NCI-H1105 treated with DMSO at 0.1 percent for 48 hours (cell line): ENCODE measurements at places on chromosomes 7 and 10.
A peak's percentile ranks its signal among the peaks of the same experiment; 100 is the strongest.

DNA sequence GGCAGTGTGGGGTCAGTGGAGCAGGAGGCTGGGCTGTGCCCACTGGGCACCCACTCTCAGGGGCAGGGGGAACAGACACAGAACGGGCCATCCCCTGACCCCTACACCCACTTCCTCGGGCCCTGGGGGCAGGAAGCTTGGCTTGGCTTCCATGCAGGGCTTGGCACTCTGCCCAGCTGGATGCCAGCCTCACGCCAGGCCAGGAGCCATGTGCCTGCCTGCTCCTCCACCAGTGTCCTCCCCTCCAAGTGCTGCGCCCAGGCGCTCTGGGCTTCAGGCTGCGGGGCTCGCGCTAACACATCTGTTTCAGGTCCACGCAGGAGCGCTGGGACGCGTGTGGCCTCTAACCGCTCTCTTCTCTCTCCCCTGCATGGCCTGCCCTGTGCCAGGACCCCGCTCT, 12.7 kb downstream of the LDB3 start:
- DNase-seq, result no peak

DNA sequence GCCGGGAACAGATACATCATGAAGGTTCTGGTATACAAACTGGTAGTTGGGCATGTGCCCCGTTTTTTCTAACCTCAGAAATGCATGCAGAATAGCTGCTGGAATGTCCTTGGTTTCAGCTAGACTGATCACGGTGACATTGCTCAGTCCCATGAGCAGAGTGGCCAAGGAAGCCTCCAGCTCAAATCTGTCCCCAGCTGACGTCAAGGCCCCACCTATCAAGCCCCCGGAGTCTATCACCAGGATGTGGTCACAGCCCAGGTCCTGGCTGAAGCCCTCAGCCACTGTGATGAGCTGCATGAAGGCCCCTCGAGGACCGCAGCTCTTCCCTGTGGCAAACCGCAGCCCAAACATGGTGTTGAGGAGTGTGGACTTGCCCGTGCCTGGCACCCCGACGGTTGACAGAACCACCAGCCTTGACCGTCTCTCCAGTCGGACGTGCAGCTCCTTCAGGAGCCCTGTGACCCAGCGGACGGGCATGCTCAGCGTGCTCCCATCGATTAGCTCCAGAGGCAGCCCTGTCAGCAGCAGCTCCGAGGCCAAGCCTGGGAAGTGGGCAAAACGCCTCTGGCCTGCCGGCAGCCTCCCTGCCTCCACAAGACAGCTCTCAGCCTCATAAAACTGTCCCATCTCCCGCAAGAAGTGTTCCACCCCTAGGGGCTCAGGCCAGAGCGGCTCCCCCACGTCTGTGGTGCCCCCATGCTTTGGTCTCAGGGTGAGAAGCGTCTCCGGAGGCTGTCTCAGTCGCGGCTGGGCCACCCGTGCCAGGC, 7.8 kb upstream of the MRPS24 start:
- DNase-seq, result no peak

GRCh38 chr10:1408651-1409367, 328.5 kb downstream of the ADARB2 start:
- no peak for DNase-seq

- DNase-seq, result no peak
Observed at GRCh38 chr7:12595148-12595547, 24.6 kb downstream of the SCIN start.

GRCh38 chr10:131078131-131078881, 233.2 kb downstream of the TCERG1L start:
- DNase-seq, result no peak

DNA sequence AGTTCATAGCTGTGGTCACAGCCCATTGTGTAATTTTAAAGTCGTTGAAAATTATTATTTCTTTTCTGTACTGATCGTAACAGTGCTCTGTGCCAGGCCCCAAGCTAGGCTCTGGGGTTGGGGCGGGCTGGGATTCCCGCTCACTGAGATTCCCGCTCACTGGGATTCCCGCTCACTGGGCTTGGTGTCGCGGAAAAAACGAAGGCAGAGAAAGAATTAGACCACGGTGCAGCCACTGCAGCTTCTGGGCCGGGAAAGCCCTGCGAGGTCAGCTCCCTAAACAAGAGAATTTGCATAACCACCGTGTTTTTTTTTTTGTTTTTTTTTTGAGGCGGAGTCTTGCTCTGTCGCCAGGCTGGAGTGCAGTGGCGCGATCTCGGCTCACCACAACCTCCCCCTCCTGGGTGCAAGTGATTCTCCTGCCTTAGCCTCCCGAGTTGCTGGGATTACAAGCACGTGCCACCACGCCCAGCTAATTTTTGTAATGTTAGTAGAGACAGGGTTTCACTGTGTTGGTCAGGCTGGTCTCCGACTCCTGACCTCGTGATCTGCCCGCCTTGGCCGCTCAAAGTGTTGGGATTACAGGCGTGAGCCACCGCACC, 31.2 kb downstream of the FOXK1 start:
- DNase-seq, result no peak

DNA sequence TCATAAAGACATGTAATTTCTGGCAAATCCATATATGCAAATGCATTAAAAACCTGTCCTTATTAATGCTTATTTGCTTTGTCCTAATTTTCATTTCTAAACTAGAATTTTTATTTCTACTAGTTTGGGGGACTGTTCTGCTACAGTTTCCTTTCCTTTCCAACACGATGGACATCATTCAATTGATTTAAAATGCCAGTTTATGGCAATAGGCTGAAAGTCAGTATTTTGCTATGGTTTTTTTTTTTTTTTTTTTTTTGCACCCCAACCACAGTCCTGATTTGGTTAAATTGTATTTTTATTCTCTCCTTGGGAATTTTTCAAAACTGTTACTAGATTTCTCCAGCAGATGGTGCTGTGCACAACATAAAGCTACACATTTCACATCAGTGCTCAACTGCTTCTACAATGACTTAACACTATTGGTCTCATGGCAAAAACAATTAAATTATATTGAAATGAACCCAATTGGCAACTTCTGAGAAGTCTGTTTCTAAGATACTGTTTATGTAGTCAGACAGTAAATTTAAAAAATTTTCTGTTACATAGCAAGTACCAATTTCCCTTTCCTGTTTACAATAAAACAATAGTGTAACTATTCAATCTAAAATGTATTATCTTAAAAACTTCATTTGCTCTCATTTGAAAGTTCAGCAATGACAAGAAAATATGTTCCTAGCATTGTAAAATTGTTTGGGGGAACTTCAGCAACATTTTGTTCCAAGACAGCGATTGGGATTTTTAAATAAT, 193.8 kb upstream of the CCDC6 start:
- peak; percentile 18 for DNase-seq
